Trophoblast cell (in vitro differentiated cells and primary cell): ENCODE measurements at places on chromosomes 1 and 21.
A peak's percentile ranks its signal among the peaks of the same experiment; 100 is the strongest.

- H3K27me3 ChIP-seq = no peaks in the 10 kb centered on the region
- no peaks in the 10 kb centered on the region for H3K36me3 ChIP-seq
- H3K27ac ChIP-seq = no peak overlapping the region
- H3K4me1 ChIP-seq = no peaks in the 10 kb centered on the region
- H3K4me3 ChIP-seq = no peak overlapping the region
Measured at GRCh38 chr1:163085904-163086268, 16.7 kb downstream of the RGS4 start.

- DNase-seq = peak; percentile 98
- H3K36me3 ChIP-seq = no peaks in the 10 kb centered on the region
- peaks cover 2% of the 10 kb centered on the region for H3K4me1 ChIP-seq
- H3K27ac ChIP-seq = peak overlapping the region; percentile 57
- H3K27me3 ChIP-seq = no peaks in the 10 kb centered on the region
Measured at GRCh38 chr1:166906647-166907046, 30.6 kb upstream of the TADA1 start.

GRCh38 chr1:156528875-156529425 lies 28.4 kb upstream of the MEF2D start:
- peaks cover 72% of the 10 kb centered on the region for H3K36me3 ChIP-seq
- no peaks in the 10 kb centered on the region for H3K4me1 ChIP-seq
- peak; percentile 93 for DNase-seq
- H3K27me3 ChIP-seq = no peaks in the 10 kb centered on the region
- no peak overlapping the region for H3K4me3 ChIP-seq
- no peak overlapping the region for H3K27ac ChIP-seq

DNA sequence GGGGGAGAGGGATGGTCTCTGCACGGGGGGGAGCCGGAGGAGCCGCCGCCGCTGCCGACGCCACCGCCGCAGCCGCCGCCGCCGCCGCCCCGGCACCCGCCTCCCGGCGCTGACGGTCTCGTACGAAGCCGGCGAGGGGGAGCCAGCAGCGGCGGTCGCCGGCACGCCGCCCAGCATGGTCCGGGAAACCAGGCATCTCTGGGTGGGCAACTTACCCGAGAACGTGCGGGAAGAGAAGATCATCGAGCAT lies 311 bp downstream of the SPEN start:
- H3K4me1 ChIP-seq = no peaks in the 10 kb centered on the region
- peak overlapping the region; percentile 94 for H3K27ac ChIP-seq
- H3K27me3 ChIP-seq = no peaks in the 10 kb centered on the region
- peak overlapping the region; percentile 92 for H3K4me3 ChIP-seq
- no peaks in the 10 kb centered on the region for H3K36me3 ChIP-seq

DNA sequence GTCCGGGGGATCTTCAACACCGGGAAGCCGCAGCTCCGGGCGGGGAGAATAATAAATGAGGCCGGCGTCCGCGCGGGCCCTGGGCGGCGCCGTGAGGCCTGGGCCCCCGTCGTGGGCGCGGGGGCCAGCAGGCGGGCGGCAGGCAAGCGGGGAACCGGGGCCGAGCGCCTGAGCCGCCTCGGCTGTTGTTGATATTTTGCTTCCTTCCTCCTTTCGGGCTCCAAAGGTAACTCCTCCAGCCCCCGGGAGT lies at the start of gene MEF2D:
Gene MEF2D, minus strand, starts transcription at position 233 of the 250 bp plus-strand sequence. CDS start 17,483 bp downstream, outside the sequence.
- DNase-seq = no peak
- H3K27me3 ChIP-seq = no peaks in the 10 kb centered on the region
- H3K36me3 ChIP-seq = no peaks in the 10 kb centered on the region

- H3K4me3 ChIP-seq = no peak overlapping the region
- H3K27ac ChIP-seq = no peak overlapping the region
- H3K36me3 ChIP-seq = no peaks in the 10 kb centered on the region
- H3K27me3 ChIP-seq = no peaks in the 10 kb centered on the region
Measured at GRCh38 chr1:8427493-8427892, 109.6 kb downstream of the SLC45A1 start.

- H3K27me3 ChIP-seq = no peaks in the 10 kb centered on the region
- H3K4me3 ChIP-seq = no peak overlapping the region
- H3K4me1 ChIP-seq = no peaks in the 10 kb centered on the region
Measured at GRCh38 chr1:92342401-92342800, 43.5 kb downstream of the RPAP2 start.

DNA sequence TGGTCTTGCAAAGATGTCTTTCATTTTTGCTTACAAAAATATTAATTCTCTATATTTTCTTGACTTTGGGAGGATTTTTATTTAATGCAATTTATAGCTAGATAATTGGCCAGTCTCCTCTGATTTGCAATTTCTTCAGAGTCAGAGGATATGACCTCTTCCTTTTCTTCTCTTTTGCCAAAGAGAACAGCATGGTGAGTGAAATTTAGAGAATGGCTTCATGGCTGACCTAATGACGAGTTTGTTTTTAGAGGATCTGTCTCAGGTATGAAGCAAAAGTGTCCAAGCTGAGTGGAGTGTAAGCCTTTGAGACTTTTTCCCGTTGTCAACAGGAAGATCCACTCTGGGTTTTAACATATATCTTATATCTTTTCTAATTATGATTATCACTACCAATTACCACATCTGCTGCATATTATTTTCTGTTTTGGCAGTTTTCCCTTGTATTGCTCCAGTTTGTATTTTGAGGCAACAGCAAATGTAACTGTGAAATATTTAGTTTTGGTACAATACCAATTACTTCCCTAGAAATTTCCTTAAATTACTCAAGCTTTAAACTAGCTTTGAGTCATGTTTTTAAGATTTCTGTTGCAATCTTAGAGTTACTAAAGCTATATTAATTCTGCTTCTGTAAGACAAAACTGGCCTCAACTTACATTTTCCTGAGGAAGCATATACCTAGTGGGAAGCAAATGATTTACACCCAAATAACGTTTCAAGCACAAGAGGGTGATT lies 332.8 kb upstream of the ZRANB2 start:
- H3K4me1 ChIP-seq = no peaks in the 10 kb centered on the region
- H3K4me3 ChIP-seq = no peak overlapping the region

- no peak for DNase-seq
- H3K4me1 ChIP-seq = peaks cover 4% of the 10 kb centered on the region
- H3K27me3 ChIP-seq = no peaks in the 10 kb centered on the region
- H3K27ac ChIP-seq = no peak overlapping the region
Measured at GRCh38 chr1:171666114-171666769, 13.8 kb upstream of the MYOC start.

- H3K4me1 ChIP-seq = peaks cover 4% of the 10 kb centered on the region
- H3K4me3 ChIP-seq = no peak overlapping the region
- no peak overlapping the region for H3K27ac ChIP-seq
- no peak for DNase-seq
- H3K27me3 ChIP-seq = no peaks in the 10 kb centered on the region
Measured at GRCh38 chr1:115262886-115263285, 75.2 kb downstream of the NGF start.

- no peaks in the 10 kb centered on the region for H3K4me1 ChIP-seq
- peak; percentile 63 for DNase-seq
- no peaks in the 10 kb centered on the region for H3K36me3 ChIP-seq
- no peaks in the 10 kb centered on the region for H3K27me3 ChIP-seq
Measured at GRCh38 chr1:11898831-11899467, 27.3 kb downstream of the KIAA2013 start.

DNA sequence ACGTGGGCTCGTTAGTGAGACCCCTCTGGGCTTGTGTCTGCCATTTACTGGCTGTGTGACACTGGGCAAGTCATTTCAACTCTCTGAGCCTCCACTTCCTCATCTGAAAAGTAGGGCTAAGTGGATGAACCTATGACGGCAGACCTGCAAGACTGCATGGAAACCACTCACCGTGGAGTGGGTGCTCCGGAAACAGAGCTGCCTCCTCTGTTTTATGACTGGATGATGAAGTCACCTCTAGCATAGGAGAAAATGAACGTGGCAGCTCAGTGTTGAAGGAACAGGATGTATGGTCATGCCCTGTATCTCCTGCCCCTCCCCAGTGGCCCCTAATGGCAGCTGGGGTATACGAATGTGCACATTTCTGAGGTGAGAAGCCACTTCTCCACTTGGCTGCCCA lies 40.5 kb downstream of the STPG1 start:
- no peak overlapping the region for H3K27ac ChIP-seq
- H3K27me3 ChIP-seq = no peaks in the 10 kb centered on the region
- DNase-seq = no peak
- H3K4me1 ChIP-seq = peaks cover 2% of the 10 kb centered on the region

DNA sequence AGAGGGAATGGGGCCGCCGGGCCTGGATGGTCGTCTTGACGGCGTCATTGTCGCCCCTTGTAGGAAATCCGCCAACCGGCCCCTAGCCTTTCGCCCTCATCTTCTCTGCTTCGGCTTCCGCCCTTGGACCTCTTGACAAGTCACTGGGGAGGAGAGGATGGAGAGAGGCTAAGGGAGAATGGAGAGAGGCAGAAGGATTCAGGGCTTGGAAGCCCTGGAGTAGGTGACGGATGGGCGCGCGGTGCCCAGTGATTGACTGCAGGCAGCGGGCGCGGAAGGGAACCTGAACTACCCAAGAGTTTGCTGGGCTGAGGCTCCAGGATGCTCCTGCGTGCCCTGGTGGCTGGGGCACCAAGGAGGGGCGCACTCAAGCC lies 651 bp downstream of the PDE4B start:
- peaks cover 29% of the 10 kb centered on the region for H3K27me3 ChIP-seq
- H3K36me3 ChIP-seq = no peaks in the 10 kb centered on the region
- H3K4me3 ChIP-seq = peak overlapping the region; percentile 66
- DNase-seq = no peak
- H3K27ac ChIP-seq = no peak overlapping the region
- H3K4me1 ChIP-seq = peaks cover 14% of the 10 kb centered on the region

DNA sequence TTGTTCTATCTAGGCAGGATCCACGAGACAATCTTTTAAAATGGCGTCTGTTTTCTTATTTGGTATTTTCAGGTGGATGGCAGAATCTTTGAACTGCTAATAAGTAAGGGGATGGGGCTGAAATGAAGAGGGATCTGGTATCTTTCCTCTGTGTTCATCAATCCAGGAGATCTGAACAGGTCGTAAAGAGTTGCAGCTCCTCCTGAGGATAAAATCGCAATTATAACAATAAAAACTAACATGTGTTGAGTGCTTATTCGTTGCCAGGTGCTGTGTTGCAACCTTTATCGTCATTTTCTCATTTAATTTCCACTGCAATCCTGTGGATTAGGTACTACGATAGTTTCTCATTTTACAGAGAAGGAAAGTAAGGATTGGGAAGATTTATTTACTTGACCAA lies 134.6 kb upstream of the DPYD start:
- peaks cover 6% of the 10 kb centered on the region for H3K4me1 ChIP-seq
- no peak overlapping the region for H3K27ac ChIP-seq
- no peak overlapping the region for H3K4me3 ChIP-seq
- peaks cover 8% of the 10 kb centered on the region for H3K27me3 ChIP-seq
- H3K36me3 ChIP-seq = no peaks in the 10 kb centered on the region

GRCh38 chr21:44930543-44930981 lies 9.3 kb upstream of the SLX9 start:
- DNase-seq = no peak
- peaks cover 16% of the 10 kb centered on the region for H3K4me1 ChIP-seq
- no peaks in the 10 kb centered on the region for H3K36me3 ChIP-seq
- H3K4me3 ChIP-seq = no peak overlapping the region
- H3K27ac ChIP-seq = no peak overlapping the region

DNA sequence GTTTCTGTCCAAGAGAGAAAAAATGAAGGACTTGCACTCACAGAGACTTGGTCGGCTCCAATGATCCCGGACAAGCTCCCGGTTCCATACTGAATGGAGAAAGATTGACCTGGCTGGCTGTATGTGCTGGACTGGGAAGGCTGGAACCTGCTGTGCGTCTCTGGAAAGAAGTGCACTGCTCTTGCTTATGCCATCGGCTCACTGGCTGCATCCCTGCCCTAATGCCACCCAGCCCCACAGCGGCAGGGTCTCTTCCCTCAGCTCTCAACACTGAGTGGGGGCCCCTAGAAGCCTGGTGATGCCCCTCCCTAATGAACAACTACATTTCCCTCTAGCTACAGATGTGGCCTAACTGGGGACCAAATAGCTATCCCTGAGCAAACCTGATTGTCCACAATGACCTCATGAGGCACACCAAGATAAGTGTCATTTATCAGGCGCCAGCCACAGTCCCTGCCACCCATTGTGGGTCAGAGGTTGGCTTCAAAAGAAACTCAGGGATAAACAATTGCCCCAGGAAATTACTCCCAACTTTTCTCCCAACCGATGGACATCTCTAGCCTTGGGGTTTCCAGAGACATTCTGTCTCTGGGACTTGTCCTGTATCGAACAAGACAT lies 2.6 kb downstream of the CTSE start:
- DNase-seq = no peak
- H3K36me3 ChIP-seq = no peaks in the 10 kb centered on the region
- H3K27ac ChIP-seq = no peak overlapping the region
- no peaks in the 10 kb centered on the region for H3K27me3 ChIP-seq
- no peak overlapping the region for H3K4me3 ChIP-seq

- H3K27me3 ChIP-seq = no peaks in the 10 kb centered on the region
- no peaks in the 10 kb centered on the region for H3K4me1 ChIP-seq
- DNase-seq = no peak
- H3K27ac ChIP-seq = no peak overlapping the region
- H3K36me3 ChIP-seq = no peaks in the 10 kb centered on the region
- no peak overlapping the region for H3K4me3 ChIP-seq
Measured at GRCh38 chr1:226628612-226629155, 80.1 kb downstream of the STUM start.

- H3K4me3 ChIP-seq = no peak overlapping the region
- H3K4me1 ChIP-seq = no peaks in the 10 kb centered on the region
- no peaks in the 10 kb centered on the region for H3K36me3 ChIP-seq
- DNase-seq = no peak
Measured at GRCh38 chr1:194813096-194813495, 1626.7 kb upstream of the B3GALT2 start.

- DNase-seq = no peak
- no peak overlapping the region for H3K27ac ChIP-seq
- H3K4me1 ChIP-seq = no peaks in the 10 kb centered on the region
- H3K4me3 ChIP-seq = no peak overlapping the region
Measured at GRCh38 chr1:198113342-198113750, 43.5 kb upstream of the NEK7 start.

GRCh38 chr1:96409087-96409486 lies 312.5 kb upstream of the PTBP2 start:
- no peak overlapping the region for H3K4me3 ChIP-seq
- DNase-seq = no peak
- no peaks in the 10 kb centered on the region for H3K36me3 ChIP-seq
- no peaks in the 10 kb centered on the region for H3K27me3 ChIP-seq

- no peaks in the 10 kb centered on the region for H3K4me1 ChIP-seq
- DNase-seq = no peak
- H3K4me3 ChIP-seq = no peak overlapping the region
Measured at GRCh38 chr1:17259233-17259873, 10.5 kb downstream of the PADI3 start.

GRCh38 chr21:31347435-31348032 lies 3.5 kb upstream of the TIAM1 start:
- H3K4me1 ChIP-seq = peaks cover 13% of the 10 kb centered on the region
- no peak overlapping the region for H3K27ac ChIP-seq
- DNase-seq = no peak
- no peak overlapping the region for H3K4me3 ChIP-seq
- H3K36me3 ChIP-seq = no peaks in the 10 kb centered on the region
